ENCODE measurements at places on chromosomes 2 and 18.

GRCh38 chr18:36947820-36948348, 119.0 kb downstream of the KIAA1328 start:
- no peak for DNase-seq

DNA sequence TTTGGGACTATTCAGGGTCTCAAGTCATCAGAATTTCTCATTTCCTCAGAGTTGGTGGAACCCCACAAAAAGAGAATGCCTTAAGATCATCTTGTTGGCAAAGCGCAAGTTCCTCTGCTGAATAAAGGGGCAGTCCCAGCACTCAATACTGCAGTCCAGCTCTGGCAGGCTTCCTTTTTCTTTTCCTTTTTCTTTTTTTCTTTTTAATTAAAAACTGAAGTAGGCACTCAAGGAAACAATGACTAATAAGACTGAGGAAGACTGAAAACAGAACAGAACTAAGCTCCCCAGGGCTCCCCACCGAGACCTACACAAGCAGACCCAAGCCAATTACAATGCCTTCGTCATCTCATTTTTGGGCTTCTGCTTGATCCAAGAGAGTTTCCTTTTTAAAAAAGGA, 82.0 kb downstream of the STK39 start:
- DNase-seq, result peak; percentile 39

- DNase-seq, result no peak
Measured at GRCh38 chr2:38648107-38648761, 17.7 kb upstream of the GALM start.

DNA sequence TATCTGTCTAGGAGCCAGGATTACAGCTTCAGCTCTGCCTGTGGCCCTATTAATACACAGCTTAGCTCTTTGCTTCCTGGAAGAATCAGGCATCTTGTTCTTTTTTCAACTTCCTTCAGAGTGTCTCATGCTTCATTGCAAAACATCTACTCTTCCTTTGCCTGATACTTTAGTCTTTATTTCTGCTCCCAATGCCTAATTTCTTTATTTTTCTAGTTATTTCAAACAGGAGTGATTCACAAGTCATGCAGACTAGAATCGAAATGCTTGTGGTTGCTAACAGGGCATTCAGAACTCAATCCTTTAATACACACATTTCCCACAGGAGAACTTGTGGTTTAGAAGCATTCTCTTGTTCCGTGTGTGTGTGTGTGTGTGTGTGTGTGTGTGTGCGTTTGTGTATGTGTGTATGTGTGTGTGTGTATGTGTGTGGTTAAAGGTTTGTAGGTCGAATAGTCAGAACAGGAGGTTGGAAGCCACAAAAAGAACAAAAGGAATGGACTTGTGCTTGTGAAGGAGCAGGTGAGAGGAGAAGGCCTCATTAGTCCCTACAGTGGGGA, 28.3 kb upstream of the INSIG2 start:
- peak; percentile 70 for DNase-seq

DNA sequence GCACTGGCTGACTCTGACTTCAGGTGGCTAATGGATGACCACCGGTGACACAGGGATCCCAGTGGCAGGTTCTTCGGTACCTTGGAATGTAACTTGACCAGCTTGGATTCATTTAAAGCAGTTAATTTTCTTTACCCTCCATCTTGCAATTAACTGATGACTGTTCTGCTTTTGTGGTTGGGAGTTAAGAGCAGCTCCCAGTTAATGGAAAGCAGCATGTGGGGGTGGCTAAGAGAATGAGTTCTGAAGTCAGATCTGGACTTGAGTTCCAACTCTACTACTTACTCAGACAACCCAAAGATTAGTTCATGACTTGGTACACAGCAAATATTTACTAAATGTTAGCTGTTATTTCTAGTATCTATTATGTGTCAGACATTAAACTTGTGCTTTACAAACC, 58.5 kb downstream of the FAM228A start:
- no peak for DNase-seq

DNA sequence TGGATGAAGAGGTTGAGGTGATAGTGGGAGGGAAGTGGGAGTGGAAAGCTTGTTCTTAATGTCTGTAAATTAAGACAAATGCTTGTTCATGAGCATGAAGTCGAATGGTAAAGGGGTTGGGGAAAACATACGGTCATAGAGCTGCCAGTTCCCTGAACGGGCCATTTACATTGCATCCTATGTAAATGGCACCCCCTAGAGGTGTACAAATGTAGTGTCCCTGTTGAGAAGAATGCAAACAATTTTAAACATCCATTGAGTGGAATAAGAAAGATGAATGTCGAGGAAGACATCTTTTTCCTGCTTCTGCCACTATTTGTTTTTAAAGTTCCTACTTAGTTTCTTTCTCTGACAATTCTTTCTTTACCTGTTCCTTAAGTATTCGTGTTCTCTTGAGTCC, 155.7 kb downstream of the RDH14 start:
- DNase-seq, result no peak

- DNase-seq, result no peak
Measured at GRCh38 chr2:161964160-161964559, 109.9 kb downstream of the DPP4 start.

GRCh38 chr2:138718405-138718804, 61.8 kb downstream of the NXPH2 start:
- no peak for DNase-seq

- no peak for DNase-seq
Measured at GRCh38 chr2:100237770-100238169, 84.5 kb downstream of the LONRF2 start.

GRCh38 chr18:48173557-48173956, 235.6 kb downstream of the ZBTB7C start:
- no peak for DNase-seq

All from GM03348 (cell line).